ENCODE measurements at places on chromosomes 2 and 18.

- H3K36me3 ChIP-seq = no peaks in the 10 kb centered on the region
- no peaks in the 10 kb centered on the region for H3K4me1 ChIP-seq
- DNase-seq = no peak
- H3K27ac ChIP-seq = no peak overlapping the region
- no peak overlapping the region for H3K4me3 ChIP-seq
Measured at GRCh38 chr2:69036926-69037325, 23.9 kb downstream of the ANTXR1 start.

GRCh38 chr2:224671731-224672130, 44.4 kb downstream of the CCDC195 start:
- no peaks in the 10 kb centered on the region for H3K27me3 ChIP-seq
- no peak overlapping the region for H3K27ac ChIP-seq
- no peaks in the 10 kb centered on the region for H3K4me1 ChIP-seq
- no peak for DNase-seq
- no peak overlapping the region for H3K4me3 ChIP-seq

DNA sequence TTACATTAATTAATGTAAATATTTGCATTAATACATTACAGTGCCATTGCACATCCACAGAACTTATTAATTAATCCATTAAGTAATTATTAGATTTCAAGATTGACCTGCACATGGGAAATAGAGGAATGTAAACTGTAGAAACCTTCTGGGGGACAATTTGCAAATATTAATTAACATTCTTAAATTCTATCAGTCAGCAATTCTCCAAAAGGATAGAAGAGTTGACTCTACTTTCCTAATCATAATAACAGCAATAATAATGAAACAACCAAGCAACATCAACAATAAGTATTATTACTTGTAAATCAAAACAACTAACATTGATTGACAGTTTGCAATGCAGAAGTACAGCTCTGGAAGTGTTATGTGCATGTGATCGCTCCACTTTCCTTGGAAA, 281.6 kb upstream of the CRIM1 start:
- no peaks in the 10 kb centered on the region for H3K36me3 ChIP-seq
- no peaks in the 10 kb centered on the region for H3K4me1 ChIP-seq
- H3K27ac ChIP-seq = no peak overlapping the region
- H3K27me3 ChIP-seq = no peaks in the 10 kb centered on the region
- no peak for DNase-seq

- H3K27me3 ChIP-seq = no peaks in the 10 kb centered on the region
- DNase-seq = no peak
- no peak overlapping the region for H3K27ac ChIP-seq
- no peaks in the 10 kb centered on the region for H3K4me1 ChIP-seq
- H3K4me3 ChIP-seq = no peak overlapping the region
- H3K36me3 ChIP-seq = no peaks in the 10 kb centered on the region
Measured at GRCh38 chr2:162475661-162476060, 131.7 kb downstream of the GCA start.

DNA sequence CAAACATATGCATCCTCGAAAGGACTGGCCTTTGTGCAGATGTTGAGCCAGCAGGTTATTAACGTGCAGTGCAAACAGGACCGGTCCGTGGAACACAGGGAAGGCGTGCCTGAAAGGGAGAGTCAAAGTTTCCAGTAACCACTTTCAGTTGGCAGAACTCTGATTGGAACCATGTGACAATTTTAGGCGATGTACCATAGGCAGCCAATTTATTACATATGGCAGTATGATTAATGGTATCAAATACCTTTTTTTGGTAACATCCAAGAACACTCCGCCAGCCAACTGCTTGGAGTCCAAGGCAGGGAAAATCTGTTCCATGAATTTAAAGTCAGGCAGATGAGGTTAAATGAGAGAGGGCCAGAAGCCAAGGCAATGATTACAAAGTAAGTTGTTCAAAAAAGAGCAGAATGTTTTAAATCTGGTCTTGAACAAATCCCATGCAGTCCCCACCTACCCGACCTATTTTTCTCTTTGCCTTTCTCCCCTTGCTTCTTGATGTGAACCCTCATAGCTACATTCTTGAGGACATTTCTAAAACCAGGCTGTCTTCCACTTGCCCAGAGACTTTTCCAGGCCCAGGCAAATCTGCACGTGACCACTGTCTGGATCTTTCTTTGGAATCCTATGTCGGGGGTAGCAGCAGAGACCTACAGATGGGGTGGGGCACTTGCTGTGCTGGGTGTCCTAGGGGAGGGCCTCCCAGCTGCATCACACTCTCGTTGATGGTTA, 351.7 kb downstream of the HRH4 start:
- H3K27ac ChIP-seq = no peak overlapping the region
- H3K4me1 ChIP-seq = no peaks in the 10 kb centered on the region
- H3K36me3 ChIP-seq = no peaks in the 10 kb centered on the region
- no peak for DNase-seq
- H3K27me3 ChIP-seq = no peaks in the 10 kb centered on the region
